T-helper 17 cell (primary cell): ENCODE measurements at places on chromosomes 7 and 10. TPM values are rescaled to one million over a fixed set of nuclear protein-coding genes. Genes with fewer than 3 reads are reported as not detected.
A peak's percentile ranks its signal among the peaks of the same experiment; 100 is the strongest.

DNA sequence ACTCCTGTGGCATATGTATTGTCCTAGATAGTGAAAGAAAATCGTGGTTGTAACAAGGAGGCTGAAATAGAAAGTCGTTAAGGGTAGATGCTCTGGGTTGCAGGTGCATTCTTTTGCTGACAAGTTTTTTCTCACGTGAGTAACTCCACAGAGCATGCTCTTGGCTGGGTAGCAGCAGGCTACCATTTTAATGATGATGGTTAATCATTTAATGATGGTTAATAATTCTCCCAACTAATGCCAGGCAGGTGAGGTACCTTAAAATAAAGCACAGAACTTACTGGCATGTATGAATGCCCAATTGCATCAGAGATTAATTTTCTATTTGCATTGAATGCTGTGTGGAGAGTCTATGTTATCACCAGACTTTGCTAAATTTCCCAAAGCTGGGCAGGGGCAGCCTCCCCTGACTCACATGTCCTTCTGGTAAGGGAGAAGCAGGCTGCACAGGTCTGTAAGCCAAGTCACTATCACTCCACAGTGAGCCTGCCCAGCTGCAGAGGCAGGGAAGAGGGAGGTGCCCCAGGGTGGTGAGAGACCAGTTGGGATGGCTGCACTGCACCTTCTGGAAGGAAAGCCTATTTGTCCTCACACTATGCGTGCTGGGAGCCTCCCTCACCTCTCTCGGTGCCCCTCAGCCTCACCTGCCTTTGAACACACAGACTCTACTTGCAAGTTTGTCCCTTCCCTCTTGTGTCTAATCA, 287.0 kb upstream of the IGFBP3 start:
- peaks cover 3% of the 10 kb centered on the region for H3K4me1 ChIP-seq
- H3K27ac ChIP-seq, result no peak overlapping the region
- H3K27me3 ChIP-seq, result no peaks in the 10 kb centered on the region
- DNase-seq, result no peak

- no peak overlapping the region for H3K27ac ChIP-seq
- no peaks in the 10 kb centered on the region for H3K4me1 ChIP-seq
- DNase-seq, result no peak
- H3K36me3 ChIP-seq, result peaks cover 3% of the 10 kb centered on the region
- H3K4me3 ChIP-seq, result no peak overlapping the region
- no peaks in the 10 kb centered on the region for H3K27me3 ChIP-seq
These were observed 41.7 kb upstream of the UBE3C start for GRCh38 chr7:157097056-157097329.

GRCh38 chr7:155962191-155962967, 150.1 kb upstream of the SHH start:
- H3K4me3 ChIP-seq, result no peak overlapping the region
- H3K27me3 ChIP-seq, result peaks cover 39% of the 10 kb centered on the region
- peaks cover 3% of the 10 kb centered on the region for H3K36me3 ChIP-seq
- no peak for DNase-seq
- H3K4me1 ChIP-seq, result no peaks in the 10 kb centered on the region

- DNase-seq, result no peak
- H3K27ac ChIP-seq, result peak overlapping the region; percentile 57
- no peaks in the 10 kb centered on the region for H3K36me3 ChIP-seq
- no peaks in the 10 kb centered on the region for H3K27me3 ChIP-seq
- H3K4me1 ChIP-seq, result peaks cover 20% of the 10 kb centered on the region
These were observed 70.3 kb upstream of the MXI1 start for GRCh38 chr10:110137142-110137545.

GRCh38 chr7:11330717-11331116, 357.0 kb downstream of the PHF14 start:
- no peaks in the 10 kb centered on the region for H3K4me1 ChIP-seq
- H3K27me3 ChIP-seq, result peaks cover 25% of the 10 kb centered on the region
- H3K4me3 ChIP-seq, result no peak overlapping the region
- H3K36me3 ChIP-seq, result no peaks in the 10 kb centered on the region
- H3K27ac ChIP-seq, result no peak overlapping the region
- DNase-seq, result no peak

PAX4 gene
- not detected for total RNA-seq

- DNase-seq, result no peak
- no peaks in the 10 kb centered on the region for H3K27me3 ChIP-seq
- peaks cover 7% of the 10 kb centered on the region for H3K36me3 ChIP-seq
- H3K27ac ChIP-seq, result no peak overlapping the region
- H3K4me1 ChIP-seq, result no peaks in the 10 kb centered on the region
These were observed 59.0 kb downstream of the BUB3 start for GRCh38 chr10:123213192-123213591.

NEUROG3 gene
- not detected for total RNA-seq

DNA sequence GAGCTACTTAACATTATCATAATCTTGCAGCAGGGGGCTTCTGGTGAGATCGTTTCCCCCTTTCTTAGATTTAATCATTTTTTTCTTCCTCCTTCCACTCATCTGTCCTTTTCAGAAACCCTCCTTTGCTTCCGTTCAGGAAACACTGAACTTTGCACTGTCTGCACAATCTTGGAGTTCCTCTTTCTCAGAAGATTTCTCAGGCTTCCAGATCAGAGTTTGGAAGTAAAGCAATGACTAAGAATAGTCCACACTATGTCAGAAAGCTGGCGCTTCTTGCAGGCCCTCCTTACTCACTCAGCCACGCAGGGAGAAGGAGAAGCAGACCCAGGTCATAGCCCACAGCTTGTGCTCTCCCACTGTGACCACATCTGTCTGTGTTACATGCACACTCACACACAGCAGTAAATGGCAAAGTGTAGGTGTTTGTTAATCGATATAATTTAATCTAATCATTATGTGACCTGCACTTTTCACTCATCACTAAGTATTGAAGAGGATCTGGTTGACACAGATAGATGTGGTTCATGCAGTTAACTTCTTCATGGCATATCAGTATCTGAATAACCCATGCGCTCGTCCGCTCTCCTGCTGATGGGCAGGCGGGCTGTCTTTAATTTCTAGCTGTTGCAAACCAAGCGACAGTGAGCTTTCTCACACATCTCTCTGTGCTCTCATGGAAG, 30.2 kb downstream of the ALOX5 start:
- no peak for DNase-seq
- H3K4me1 ChIP-seq, result peaks cover 20% of the 10 kb centered on the region
- peak overlapping the region; percentile 60 for H3K27ac ChIP-seq

GRCh38 chr10:114753126-114753525, 68.5 kb upstream of the FHIP2A start:
- H3K4me3 ChIP-seq, result no peak overlapping the region
- H3K36me3 ChIP-seq, result peaks cover 4% of the 10 kb centered on the region
- no peak for DNase-seq
- H3K27ac ChIP-seq, result no peak overlapping the region

DNA sequence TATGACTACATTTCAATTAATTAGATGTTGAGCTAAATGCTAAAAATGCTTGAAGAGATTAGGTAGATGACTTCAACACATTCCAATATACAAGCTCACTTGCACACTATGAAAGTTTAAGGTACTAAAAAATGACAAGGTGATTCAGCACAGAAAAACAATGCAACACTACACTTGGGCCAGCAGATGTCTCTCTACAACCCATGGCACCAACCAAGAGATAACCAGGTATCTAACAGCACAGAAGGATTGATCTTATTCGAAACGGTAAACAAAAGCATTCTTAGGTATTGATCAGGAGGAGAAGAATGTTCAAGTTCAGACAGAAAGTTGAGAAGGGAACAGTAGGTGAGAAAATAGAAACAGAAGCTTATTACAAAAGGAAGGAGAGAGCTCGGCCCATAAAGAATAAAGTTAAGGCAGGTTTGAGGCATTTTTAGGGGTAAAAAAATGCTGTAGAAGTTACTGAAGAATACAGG, 248.2 kb upstream of the KLF14 start:
- no peak overlapping the region for H3K27ac ChIP-seq
- H3K4me3 ChIP-seq, result no peak overlapping the region
- H3K36me3 ChIP-seq, result peaks cover 11% of the 10 kb centered on the region
- H3K27me3 ChIP-seq, result no peaks in the 10 kb centered on the region
- DNase-seq, result no peak

MAP3K8 gene
- total RNA-seq, result 38.8 TPM

SEMA3E gene
- total RNA-seq, result not detected

MINDY4 gene
- 1.6 TPM for total RNA-seq

RARRES2 gene
- total RNA-seq, result not detected

GRCh38 chr7:81883801-81884393, 114.0 kb upstream of the HGF start:
- no peaks in the 10 kb centered on the region for H3K36me3 ChIP-seq
- no peaks in the 10 kb centered on the region for H3K4me1 ChIP-seq
- H3K4me3 ChIP-seq, result no peak overlapping the region
- H3K27me3 ChIP-seq, result no peaks in the 10 kb centered on the region

FGL2 gene
- 7.7 TPM for total RNA-seq

GRCh38 chr7:92964141-92964540, 127.8 kb upstream of the CDK6 start:
- no peak overlapping the region for H3K4me3 ChIP-seq
- H3K36me3 ChIP-seq, result no peaks in the 10 kb centered on the region
- DNase-seq, result no peak
- no peaks in the 10 kb centered on the region for H3K27me3 ChIP-seq

DNA sequence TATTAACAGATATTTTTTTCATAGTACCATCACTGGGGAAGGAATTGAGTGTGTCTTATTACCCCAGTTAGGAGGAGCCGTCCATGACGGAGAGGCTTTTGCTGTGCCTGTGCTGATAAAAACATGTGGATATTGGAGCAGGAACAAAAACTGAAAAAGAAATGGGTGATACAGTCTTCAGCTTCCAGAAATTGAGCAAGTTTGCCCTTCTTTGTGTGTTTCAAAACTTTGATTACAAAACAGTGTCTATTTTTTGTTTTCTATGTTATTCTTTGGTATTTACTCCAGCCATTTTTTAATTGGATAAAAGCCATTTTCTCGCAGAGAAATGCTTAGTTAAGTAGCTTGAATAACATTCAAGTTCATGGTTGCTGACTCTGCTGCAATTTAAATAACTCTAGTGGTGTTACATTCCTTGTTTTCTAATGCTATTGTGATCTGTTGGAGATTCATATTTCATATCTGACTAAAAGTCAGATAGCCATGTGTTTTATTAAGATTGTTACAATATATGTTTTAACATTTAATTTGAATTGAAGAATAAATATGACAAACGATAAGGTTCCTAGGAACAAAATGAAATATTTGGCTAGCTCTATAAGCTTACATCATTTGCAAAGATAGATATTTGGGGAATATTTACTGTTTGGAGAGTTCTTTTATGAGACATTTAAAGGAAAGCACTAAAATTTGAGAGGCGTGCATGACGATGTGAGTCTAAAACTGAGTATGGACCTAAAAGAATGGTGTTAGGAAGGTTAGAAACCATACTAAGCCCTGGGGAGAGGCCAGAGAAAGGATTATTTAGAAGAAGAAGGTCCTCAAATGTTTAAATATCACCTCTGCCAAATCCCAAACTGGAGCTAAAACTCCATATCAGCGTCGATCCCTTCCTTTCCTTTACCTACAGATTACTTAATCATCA, 747.3 kb upstream of the CELF2 start:
- H3K36me3 ChIP-seq, result peaks cover 2% of the 10 kb centered on the region
- H3K4me3 ChIP-seq, result no peak overlapping the region
- H3K4me1 ChIP-seq, result no peaks in the 10 kb centered on the region
- DNase-seq, result no peak

- H3K36me3 ChIP-seq, result peaks cover 16% of the 10 kb centered on the region
- peak overlapping the region; percentile 79 for H3K4me3 ChIP-seq
- peaks cover 43% of the 10 kb centered on the region for H3K27me3 ChIP-seq
- peak; percentile 18 for DNase-seq
These were observed 1.1 kb downstream of the VGF start for GRCh38 chr7:101164071-101164840.

AQP1 gene
- 0.83 TPM for total RNA-seq

DNA sequence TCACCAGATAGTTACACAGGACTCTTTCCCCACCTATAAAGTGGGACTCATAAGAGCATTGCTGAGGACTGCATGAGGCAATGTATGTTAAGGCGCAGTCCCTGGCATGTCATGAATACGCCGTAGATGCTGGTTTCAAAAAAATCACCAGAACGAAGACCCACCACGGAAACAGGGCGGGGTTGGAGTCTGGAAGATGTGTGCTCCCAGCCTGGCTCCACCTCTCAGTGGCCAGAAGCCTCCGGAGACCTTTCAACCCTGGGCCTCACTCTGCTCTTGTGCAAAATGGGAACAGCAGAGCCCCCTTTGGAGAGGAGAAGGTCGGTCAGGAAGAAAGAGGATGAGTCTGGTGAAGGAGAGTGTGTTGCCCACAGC, 12.4 kb upstream of the ZMIZ1 start:
- DNase-seq, result no peak
- no peak overlapping the region for H3K27ac ChIP-seq
- peaks cover 5% of the 10 kb centered on the region for H3K36me3 ChIP-seq
- H3K4me3 ChIP-seq, result no peak overlapping the region
- peaks cover 15% of the 10 kb centered on the region for H3K4me1 ChIP-seq

ZSCAN25 gene
- 34.4 TPM for total RNA-seq

DNA sequence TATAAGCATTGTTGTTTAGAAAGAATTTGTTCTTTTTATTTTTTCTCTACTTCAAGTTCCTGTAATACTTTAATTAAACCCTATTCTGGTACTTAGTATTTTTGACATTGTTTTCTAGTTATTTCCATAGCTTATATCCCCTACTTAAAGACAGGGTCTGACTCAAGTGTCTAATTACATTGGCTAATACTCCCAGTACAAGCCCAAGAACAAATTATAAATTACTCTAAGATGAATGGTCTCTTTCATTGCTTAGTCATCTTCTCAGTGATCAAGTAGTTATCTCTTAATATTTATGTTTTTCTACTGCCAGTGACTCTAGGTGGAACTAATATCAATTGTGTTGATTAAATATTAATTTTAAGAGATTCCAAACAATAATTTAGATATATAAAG, 21.6 kb downstream of the AHR start:
- no peak overlapping the region for H3K4me3 ChIP-seq
- no peak for DNase-seq
- peaks cover 9% of the 10 kb centered on the region for H3K36me3 ChIP-seq
- H3K27me3 ChIP-seq, result no peaks in the 10 kb centered on the region

- peaks cover 2% of the 10 kb centered on the region for H3K36me3 ChIP-seq
- peaks cover 4% of the 10 kb centered on the region for H3K4me1 ChIP-seq
- no peaks in the 10 kb centered on the region for H3K27me3 ChIP-seq
- H3K4me3 ChIP-seq, result no peak overlapping the region
- no peak overlapping the region for H3K27ac ChIP-seq
These were observed 257.6 kb downstream of the GATA3 start for GRCh38 chr10:8312079-8312478.

DNA sequence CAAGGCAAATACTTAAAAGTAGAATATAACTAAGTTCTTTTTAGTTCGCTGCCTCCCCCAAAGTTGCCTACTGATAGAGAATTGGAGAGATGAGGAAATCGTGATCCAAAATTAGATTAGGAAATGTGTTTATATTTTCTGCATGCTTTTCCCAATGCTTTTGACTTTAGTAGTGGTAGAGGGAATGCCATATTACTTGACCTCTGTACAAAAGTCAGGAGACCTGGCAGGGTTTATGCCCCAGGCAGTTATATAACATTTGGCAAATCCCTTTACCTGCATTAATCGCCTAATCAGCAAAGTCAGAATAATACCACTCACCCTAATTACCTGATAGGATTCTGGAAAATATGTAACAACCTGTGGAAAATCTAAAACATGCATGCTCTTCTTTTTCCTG, 142.9 kb downstream of the ANKRD30A start:
- H3K27me3 ChIP-seq, result no peaks in the 10 kb centered on the region
- DNase-seq, result no peak
- H3K4me3 ChIP-seq, result no peak overlapping the region
- H3K4me1 ChIP-seq, result no peaks in the 10 kb centered on the region
- no peak overlapping the region for H3K27ac ChIP-seq
- no peaks in the 10 kb centered on the region for H3K36me3 ChIP-seq

IFIT1B gene
- not detected for total RNA-seq
